Stimulated activated CD4-positive, alpha-beta T cell treated with anti-CD3 and anti-CD28 coated beads, Interleukin-2, amount 100 ng/mL, for 4 hours (primary cell): ENCODE measurements at places on chromosomes 13 and 19.
A peak's percentile ranks its signal among the peaks of the same experiment; 100 is the strongest.

DNA sequence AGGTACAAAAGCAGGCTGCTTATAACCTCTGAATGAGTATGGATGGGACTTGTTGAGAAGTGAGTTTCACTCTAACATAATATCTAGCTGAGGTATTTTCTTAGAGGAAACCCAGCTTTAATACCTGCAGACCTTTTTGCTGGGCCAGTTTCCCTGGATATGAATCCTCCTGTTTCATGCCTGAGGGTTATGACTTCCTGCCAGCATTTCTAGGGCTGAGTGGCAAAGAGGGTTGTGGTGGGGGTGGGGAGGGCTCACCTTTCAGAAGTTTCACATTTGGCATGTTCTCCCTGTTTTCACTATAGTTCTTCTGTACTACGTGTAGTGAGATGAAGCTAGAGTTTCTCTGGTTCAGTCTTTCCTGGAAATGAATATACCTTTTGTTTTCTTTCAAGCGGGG is 73.7 kb downstream of the LACC1 start:
- no peak for DNase-seq

GRCh38 chr13:40149611-40150274 is 494.3 kb downstream of the COG6 start:
- DNase-seq: peak; percentile 13

GRCh38 chr19:46859637-46860124 is 1.1 kb upstream of the ARHGAP35 start:
- DNase-seq: no peak

DNA sequence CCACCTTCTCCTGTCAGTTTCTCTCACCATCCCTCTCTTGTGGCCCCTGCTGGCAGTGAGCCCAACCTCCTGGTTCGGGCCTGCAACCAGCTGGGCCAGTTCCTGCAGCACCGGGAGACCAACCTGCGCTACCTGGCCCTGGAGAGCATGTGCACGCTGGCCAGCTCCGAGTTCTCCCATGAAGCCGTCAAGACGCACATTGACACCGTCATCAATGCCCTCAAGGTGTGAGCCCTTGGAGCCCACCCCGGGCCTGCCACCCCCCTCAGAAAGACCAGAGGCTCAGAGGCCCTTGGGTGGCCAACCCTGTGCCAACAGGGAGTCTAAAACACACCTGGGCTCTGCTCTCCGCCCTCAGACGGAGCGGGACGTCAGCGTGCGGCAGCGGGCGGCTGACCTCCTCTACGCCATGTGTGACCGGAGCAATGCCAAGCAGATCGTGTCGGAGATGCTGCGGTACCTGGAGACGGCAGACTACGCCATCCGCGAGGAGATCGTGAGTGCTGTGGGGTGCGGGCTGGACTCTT is 13.8 kb downstream of the FUZ start:
- no peak for DNase-seq

DNA sequence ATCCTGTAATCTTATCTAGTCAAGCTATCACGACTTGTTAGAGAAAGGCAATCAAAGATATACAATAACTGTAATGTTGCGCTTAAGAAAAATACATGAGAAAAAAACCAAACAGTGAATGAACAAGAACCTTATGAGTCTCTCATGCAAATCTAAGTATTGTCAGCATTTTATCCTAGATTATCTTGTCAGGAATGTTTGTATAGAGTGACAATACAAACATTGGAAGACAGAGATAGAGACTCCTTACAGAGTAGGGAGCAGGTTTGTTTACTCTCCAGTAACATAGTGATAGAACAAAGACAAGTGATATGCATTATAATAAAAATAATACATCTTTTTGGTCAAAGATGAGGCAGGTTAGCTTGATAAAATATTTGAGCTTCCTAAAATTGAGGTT is 444.8 kb downstream of the SLITRK5 start:
- no peak for DNase-seq

- no peak for DNase-seq
Measured at GRCh38 chr13:102380012-102380411, 21.8 kb downstream of the FGF14 start.

- no peak for DNase-seq
Measured at GRCh38 chr19:39603825-39604224, 1.5 kb downstream of the LGALS13 start.

GRCh38 chr19:5536337-5536894 is 31.3 kb downstream of the TINCR start:
- no peak for DNase-seq
